Left renal cortex interstitium (tissue), 4 donors: ENCODE measurements at places on chromosomes 5 and 9.
A peak's percentile ranks its signal among the peaks of the same experiment; 100 is the strongest.

DNA sequence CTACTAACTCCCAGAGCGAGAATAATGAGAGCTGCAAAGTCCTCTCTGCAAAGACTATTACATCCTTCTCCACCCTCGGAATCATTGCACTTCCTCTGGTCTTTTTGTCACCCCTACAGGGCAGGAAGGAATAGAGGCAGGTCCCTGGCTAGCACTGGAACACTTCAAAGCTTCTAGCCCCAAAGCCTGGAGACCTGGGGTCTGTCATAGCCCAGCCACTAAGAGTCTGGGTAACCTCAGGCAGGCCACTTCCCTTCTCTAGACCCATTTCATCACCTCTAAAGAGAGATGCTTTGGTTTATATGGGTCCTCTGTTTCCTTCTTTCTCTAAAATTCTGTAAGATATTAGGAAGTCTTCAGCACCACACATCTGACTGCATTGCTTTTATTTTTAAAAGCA lies 6.7 kb downstream of the ADRB2 start:
- no peak for DNase-seq

GRCh38 chr5:33229216-33229615 lies 211.5 kb upstream of the TARS1 start:
- DNase-seq, result no peak

- DNase-seq, result no peak
These were observed 60.5 kb upstream of the ENTREP1 start for GRCh38 chr9:69264526-69264925.

DNA sequence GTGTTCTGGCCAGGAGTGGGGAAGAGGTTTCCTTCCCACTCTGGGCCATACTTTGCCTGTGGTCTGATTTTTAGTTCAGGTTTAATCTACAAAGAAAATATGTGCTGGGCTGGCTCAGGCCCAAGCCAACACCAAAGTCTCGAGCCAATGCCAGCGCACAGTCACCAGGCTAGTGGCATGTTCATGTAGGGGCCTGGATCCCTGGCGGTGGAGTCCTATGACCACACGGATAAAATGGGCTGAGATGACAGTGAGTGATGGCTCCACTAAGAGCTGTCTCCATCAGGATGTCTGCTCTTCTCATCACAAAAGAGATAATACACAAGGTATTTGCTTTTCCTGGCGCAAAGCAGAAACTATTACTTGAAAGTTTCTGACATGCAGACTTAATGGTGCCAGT lies 92.9 kb upstream of the PTPN3 start:
- no peak for DNase-seq

DNA sequence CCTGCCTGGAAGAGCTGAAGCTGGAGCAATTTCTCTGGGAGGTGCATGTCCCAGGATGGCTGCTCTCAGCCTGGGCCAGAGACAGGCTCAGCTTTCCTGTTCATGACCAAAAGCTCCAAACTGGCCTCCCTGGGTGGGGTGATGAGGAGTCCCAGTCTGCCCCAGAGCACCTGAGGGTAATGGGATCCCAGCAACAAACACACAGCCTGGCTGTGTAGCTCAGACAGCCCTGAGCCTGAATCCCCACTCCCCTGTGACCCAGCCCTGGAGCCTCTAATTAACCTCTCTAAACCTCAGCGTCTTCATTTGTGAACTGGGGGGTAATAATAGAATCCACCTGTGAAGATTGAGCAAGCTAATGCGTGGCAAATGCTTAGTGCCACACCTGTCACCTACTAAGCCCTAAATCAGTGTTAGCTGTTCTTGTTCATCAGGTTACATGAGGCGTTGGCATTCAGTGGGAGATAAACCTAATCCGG lies 67.5 kb downstream of the HSPA4 start:
- DNase-seq, result no peak

- DNase-seq, result no peak
These were observed 15.0 kb downstream of the ABHD17B start for GRCh38 chr9:71895955-71896354.

DNA sequence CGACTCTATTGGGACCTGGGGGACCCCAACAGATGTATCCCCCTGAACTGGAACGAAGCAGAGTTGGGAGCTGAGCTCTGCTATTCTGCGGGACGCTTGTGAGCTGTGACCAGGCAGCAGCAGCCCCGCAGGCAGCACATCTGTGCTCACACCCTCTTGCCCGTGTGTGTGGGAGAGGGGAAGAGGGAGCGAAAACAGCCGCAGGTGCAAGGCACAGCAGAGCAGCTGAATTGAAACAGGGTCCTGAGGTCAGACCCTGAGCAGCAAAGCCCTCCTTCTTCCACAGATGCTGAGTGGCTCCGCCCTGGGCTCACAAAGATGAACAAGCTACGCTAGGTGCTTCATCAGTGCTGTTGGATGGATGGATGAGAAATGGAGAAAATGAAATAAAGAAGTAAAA lies 198.7 kb downstream of the HSPA4 start:
- no peak for DNase-seq

GRCh38 chr9:526904-527591 lies 312.4 kb downstream of the DOCK8 start:
- no peak for DNase-seq

GRCh38 chr5:76521240-76521758 lies 101.9 kb downstream of the F2RL2 start:
- DNase-seq, result no peak

DNA sequence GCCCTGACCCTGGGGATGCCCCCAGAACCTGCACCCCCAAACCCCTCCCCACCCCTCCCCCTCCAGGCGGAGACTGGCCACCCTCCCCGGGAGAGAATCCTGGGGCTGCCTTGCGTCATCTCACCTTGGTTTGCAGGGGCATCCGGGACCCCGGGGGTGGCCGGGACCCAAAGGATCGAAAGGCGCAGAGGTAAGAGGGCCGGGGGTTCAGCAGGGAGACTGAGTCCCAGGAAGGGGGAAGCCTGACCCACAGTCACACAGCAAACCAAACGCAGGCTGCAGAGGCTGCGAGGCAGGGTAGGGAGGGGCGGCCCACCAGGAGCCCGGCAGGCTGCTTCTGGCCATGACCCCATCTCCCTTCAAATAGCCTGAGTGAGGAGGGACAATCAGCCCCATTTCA lies 33.8 kb upstream of the ORM1 start:
- DNase-seq, result no peak

GRCh38 chr5:9344751-9345240 lies 201.1 kb downstream of the SEMA5A start:
- no peak for DNase-seq

DNA sequence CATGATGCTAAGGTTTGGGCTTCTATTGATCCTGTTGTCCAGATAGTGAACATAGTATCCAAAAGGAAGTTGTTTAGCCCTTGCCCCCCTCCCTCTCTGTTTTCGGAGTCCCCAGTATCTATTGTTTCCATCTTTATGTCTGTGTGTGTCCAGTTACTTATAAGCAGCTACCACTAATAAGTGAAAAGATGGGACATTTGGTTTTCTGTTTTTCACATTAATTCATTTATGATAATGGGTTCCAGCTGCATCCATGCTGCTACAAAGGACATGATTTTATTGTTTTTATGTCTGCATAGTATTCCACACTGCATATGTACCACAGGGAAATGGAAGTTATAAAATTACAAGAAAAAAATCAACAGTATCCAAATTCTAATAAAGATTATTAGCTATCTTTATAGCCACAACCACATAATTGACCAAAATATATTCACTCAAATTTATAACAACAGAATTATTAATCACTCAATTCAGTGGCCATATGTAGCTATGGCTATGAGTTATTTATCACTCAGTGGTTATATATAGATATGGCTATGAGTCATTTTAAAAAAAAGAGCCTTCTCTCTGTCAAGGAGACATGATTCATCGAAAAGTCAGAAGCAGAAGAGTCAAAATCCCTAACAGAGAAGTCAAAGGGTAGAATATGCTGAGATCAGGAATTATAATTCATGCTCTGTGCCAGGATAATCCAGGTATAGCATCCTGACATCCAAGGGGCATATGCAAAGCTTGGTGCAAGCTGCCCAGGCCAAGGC lies 367.5 kb downstream of the DEPDC1B start:
- no peak for DNase-seq

GRCh38 chr5:161471211-161471950 lies 75.1 kb downstream of the GABRB2 start:
- no peak for DNase-seq

DNA sequence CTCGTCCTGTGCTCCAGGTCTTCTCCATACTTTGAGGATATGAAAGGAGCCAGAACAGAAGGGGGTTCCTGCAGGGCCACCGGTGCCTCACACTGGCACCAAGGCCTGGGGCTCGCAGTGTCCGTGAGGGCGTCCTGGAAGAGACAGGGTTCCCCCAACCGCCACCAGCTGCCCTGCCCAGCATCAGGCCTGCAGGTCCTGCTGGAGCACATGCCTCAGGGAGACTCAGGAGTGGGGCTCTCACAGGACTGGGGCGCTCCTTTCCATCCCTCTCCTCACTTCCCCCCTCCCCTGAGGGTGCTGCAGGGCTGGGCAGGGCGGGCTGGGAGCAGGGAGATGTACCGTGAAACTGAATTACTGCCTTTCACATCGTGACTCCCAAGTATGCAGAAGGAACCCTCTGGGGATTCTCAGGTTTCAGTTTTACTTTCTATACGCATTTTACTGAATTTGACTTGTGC lies 31.7 kb downstream of the CEP72 start:
- peak; percentile 10 for DNase-seq

DNA sequence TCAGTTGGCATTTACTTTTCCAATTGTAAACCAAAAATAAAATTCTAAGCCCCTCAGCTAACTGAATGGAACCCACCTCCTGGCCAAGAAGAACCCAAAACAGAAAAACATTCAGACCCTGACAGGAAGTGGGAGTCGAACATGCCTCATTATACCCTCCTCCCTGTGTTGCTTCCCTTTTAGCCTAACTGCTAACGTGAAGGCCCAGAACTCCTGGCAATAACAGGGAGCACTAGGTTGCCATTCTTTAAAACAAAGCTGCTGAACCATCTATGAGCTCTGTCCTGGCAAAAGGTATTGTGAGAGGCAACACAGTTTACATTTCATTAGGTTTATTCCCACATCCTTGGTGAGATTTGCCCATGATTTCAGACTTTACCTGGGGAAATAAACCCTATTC lies 481.4 kb downstream of the CHSY3 start:
- no peak for DNase-seq

DNA sequence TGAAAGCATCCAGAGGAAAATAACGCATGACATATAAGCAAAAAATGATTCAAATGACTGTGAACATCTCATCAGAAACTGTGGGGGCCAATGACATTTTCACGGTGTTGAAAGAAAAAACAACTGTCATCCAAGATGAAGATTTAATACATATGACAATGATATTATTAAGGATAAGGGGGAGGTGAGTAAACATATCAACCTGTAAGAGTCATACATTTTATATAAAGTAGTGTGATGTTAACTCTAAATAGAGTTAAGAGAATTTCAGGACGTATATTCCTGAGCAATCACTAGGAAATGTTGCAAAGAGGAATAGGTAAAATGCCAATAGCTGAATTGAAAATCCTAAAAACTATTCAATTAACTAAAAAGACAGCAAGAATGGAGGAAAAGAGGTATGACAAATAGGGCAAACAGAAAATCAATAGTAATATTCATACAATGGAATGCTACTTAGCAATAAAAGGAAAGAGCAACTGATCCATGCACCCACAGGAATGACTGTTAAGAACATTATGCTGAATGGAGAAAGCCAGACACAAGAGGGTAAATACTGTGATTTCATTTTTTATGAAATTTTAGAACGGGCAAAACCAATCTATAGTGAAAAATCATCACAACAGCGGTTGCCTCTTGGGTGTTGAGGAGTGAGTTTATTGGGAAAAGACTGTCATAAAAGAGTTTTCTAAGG lies 92.4 kb upstream of the JAK2 start:
- no peak for DNase-seq

- DNase-seq, result no peak
These were observed 997.7 kb downstream of the PTPRD start for GRCh38 chr9:9615086-9615485.
